ENCODE measurements at places on chromosomes 6 and 20.

GRCh38 chr6:154463573-154464419 is 46.7 kb downstream of the CNKSR3 start:
- no peak for DNase-seq

DNA sequence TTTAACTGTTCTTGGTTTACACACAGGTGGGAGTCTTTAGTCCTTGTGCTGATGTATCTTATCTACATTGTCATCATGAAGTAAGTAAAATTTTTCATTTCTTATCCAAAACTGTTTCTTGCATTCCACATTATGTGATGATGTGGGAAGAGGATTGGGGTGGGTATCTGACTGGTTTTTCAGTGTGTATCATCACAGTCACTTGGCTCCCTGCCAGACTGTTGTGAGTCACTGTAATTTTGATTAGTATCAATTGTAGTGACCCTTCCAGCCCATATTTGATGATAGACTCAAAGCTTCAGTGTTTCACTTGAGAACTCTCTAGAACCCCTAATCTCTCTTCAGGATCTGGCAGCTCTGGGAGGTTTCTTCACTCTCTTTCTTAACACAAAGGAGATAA is 84.5 kb upstream of the RIN2 start:
- no peak for DNase-seq

- no peak for DNase-seq
These were observed 34.3 kb upstream of the APCDD1L start for GRCh38 chr20:58549231-58550209.

DNA sequence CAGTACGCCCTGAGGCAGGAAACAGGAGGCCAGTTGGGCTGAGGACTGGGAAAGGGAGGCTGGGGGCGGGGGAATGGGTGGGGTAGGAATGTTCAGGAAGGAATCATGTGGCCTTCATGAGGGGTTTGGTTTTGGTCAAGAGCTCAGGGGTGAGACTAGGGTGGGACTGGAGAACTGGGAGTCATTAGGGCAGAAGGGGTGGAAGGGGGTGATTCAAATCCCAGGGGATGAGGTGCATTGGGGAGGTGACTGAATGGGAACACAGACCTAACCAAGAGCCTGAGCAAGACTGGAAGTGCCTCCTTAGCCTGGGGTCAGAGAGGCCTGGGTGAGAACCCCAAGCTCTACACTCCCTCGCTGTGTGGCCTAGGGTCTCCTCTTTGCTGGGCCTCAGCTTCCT is 86.8 kb downstream of the DLGAP4 start:
- DNase-seq: no peak

DNA sequence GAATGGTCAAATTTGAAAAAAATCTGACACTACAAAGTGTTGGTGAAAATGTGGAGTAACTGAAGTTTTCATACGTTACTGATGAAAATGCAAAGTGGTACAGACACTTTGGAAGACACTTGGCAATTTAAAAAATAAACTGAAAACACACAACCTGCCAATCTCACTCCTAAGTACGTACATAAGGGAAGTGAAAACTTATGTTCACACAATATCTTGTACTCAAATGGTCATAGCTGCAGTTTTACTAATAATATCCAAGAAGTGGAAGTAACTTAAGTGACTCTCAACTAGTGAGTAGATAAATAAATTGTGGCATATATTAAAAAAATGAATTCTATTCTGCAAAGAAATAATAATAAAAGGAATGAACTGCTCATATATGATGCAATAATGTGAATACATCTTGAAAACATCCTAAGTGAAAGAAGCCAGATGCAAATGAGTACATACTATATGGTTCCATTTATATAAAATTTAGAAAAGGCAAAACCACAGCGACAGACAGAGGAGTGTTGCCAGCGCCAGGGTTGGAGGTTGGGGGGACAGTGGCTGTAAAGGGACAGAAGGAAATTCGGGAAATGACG is 198.2 kb downstream of the ERMARD start:
- no peak for DNase-seq

GRCh38 chr6:140043357-140043756 is 668.9 kb upstream of the CITED2 start:
- DNase-seq: no peak

DNA sequence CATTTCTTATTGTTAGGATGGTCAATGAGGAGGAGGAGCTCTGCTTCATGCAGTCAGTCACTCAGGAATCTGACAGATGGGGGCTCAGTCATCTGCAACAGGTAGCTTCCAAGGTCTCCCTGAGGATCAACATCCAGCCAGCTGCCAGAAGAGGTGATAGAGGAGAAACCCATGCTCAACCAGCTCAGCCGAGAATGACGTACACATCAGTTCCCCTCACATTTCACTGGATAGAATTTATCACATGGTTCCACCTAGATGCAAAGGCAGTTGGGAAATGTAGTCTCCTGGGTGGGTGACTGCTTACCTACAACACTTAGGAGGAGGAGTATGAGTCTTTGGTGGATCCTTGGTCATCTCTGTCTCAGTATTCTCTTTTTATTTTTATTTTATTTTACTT is 144.5 kb downstream of the CEBPB start:
- DNase-seq: peak; percentile 40

GRCh38 chr6:21436625-21437024 is 156.9 kb upstream of the SOX4 start:
- DNase-seq: no peak

DNA sequence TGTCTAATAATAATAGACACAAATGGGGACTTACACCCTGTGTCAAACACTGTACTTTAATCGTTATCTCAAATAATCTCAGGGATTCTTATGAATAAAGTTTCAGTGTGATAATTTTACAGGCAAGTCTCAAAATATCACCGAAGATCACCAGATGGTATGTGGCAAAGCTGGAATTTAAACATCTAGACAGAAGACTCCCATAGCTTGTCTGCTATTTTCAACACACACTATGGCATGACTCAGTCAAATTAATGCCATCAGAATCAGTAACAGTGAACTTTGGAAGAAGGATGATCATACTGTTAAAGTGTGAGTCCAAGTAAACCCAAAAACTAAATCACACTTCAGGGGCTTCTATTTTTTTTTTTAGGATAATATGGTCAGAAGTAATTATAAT is 867.6 kb upstream of the FLRT3 start:
- DNase-seq: no peak

DNA sequence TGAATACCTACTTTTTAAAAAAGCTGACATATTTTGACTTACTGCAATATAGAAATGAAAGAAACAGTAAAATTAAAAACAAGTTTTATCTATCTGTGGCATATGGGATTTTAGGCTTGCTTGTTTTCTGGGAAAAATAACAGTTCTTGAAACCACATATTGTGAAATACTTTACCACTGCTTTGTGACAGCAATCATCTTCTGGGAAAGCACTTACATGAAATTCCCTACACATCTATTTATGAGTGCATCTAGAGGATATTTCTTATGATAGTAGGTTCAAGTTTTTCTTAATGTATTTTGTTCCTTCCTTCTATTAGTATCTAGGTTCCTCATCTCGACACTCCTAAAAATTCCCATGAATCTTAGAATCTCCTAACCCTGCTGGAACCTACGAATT is 75.2 kb downstream of the STXBP5 start:
- no peak for DNase-seq

DNA sequence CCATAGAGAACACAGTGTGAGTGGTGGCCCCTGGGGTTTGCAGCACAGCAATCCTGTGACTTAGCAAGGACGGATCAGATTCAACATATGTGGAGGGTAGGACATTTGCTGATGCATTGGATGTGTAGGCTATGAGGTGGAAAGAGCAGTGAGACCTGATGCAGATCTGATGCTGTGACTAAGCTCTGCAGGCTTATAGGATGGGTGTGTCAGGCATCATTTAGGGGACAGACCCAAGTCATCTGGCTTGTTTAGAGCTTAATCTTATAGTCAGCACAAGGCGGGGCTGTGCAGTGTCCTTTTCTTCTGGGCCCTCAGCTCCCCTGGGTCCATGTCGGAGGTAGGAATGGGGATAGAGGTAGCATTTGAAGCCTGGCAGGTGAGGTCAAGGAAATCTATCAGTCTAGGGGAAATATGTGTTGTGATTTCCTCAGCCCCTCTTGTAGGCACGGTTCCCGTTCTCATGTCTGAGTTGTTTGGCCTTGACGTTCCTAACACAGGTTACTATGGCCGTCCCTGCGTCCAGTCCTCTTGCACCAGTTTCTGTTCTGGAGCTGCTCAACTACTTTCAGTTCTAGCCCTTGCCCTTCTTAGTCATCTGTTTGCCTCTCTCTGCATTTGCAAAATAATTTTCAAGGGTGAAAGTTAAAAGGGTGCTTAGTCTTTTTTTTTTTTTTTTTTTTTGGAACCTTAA is 15.6 kb upstream of the MAPRE1 start:
- DNase-seq: peak; percentile 7

DNA sequence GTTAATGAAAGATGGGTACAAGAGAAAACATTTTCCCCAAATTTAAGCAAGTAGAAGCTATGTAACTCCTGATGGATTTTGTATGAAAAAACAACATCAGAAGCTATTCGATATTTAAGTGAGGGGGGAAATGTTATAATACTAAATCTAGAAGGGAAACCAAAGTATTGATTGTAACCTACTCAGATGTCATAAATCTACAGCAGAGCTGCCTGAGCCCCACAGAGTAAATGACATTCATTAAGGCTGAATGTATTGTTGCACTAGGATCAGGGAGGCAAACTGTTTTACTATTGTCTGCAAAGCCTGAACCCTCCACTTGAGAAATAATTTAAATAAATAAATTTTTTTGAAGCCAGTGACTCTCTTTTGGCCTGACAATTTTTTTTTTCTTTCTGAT is 19.3 kb downstream of the ANKRD6 start:
- DNase-seq: no peak

GRCh38 chr6:12102350-12102749 is 90.2 kb downstream of the HIVEP1 start:
- DNase-seq: no peak

GRCh38 chr20:15900443-15900842 is 672.8 kb downstream of the KIF16B start:
- DNase-seq: no peak

GRCh38 chr20:39822667-39823066 is 860.5 kb downstream of the DHX35 start:
- no peak for DNase-seq

GRCh38 chr6:154928325-154928922 is 66.7 kb upstream of the TIAM2 start:
- DNase-seq: peak; percentile 73

GRCh38 chr20:47949230-47949629 is 163.9 kb upstream of the SULF2 start:
- no peak for DNase-seq

DNA sequence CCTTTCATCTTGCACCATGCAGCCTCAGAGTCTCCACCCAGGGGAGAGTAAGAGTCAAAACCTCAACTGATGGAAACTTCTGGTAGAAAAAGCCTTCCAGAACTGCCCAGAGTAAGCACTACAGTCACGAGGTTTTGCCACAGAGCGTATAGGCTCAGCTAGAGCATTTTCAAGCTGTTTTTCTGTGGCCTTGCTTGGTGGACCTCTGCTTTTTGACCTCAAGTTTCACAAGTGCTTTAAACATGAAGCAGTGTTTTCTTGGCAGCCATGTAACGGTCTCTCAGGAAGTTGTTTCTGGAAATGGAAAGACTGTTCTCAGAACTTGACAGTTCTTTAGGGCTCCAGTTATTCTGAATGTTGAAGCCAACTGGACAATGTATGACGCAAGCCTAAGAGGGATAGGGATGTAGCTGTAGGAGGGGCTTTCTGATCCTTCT is 146.5 kb downstream of the ZDHHC14 start:
- DNase-seq: peak; percentile 47

GRCh38 chr6:32109114-32109764 is at the start of gene TNXB:
TSS of gene TNXB (minus strand) at chr6:32109338. CDS start at chr6:32098198, 11,140 bp downstream.
- no peak for DNase-seq

GRCh38 chr6:39925931-39926290 is 8.4 kb downstream of the MOCS1 start:
- no peak for DNase-seq

DNA sequence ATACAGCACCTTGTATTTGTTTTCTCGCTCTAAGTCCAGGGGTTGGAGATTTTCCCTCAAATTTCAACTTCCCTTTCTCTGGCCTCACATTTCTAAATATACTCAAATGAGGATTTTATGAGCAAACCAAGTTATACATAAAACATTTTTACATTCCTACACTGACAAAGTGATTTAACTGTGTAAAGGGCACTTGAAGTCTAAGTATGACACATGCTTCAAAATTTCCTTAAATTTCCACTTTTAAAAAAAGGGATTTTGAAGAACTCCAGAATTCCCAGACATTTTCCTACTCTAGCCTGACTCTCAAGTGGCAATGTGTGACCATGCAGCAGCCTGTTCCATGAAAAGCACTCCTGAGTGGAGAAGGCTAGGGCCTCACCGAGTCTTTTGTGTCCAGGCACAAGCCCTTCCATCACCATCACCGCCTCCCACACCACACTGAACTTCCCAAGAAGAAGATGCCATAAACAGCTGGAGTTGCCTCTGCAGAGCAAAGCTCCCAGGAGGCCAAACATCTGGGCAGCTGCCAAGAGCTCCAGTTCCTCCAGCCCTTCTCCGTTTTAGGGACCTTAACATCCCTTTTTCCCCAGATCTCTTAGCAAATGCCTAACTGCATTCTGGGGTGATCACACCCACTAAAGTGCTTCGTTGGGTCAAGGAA is 68.9 kb downstream of the NCR2 start:
- DNase-seq: no peak

DNA sequence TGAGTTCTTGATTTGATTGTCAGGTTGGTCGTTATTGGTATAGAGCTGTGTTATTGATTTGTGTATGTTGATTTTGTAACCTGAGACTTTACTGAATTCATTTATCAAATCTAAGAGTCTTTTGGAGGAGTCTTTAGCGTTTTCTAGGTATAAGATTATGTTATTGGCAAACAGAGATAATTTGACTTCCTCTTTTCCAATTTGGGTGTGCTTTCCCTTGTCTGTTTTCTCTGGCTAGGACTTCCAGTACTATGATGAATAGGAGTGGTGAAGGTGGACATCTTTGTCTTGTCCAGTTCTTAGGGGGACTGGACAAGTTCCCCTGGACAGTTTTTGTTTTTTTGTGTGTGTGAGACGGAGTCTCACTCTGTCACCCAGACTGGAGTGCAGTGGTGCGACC is 17.4 kb downstream of the HLA-DOA start:
- DNase-seq: no peak

DNA sequence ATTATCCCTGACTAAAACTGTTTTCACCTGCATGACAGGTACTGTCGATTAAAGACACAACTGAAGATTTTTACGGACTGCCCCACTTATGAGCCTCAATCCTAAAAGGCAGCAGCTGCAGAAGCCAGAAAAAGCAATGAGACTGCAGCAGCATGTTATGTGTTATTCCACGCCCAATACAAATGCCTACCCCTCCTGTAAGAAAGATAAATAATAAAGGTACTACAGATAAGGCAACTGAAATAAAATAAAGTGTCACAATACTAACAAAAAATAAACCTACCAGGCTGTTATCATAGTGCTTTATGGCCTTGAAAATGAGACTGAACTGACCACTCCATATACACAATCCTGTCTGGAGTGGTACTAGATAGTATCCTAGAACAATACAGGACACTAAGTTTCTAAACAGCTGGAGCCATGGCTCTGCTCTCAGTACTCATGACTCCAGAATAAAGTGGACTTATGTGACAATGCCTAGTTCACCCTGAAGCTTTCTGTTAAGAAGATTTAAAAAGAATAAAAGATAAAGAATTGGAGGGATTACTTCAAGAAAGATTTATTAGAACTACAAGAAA is 9.5 kb downstream of the BCLAF1 start:
- DNase-seq: no peak

GRCh38 chr6:159720708-159721107 is 6.6 kb upstream of the WTAP start:
- peak; percentile 48 for DNase-seq

Measured in GM10248 (cell line).